DMS79 treated with DMSO at 0.1 percent for 48 hours (cell line): ENCODE measurements at places on chromosomes 11 and 22.

DNA sequence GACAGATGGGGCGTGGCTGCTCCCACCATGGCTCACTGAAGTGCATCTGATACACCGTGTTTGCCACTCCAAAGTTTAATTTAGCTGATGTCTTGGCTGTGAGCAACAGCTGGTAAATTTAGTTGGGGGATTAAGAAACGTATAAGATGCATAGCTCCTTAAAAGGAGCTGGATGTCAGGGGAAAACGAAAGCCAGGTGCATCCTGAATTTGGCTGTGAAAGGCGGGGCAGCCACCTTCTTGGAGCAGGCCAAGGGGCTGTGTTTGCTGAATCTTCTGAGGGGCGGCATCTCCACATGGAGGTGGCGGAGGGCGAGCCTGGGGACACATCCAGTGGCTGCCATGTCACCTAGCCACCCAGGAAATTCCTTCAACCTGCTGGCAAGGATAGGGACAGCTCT is 20.7 kb upstream of the NCF4 start:
- no peak for DNase-seq

DNA sequence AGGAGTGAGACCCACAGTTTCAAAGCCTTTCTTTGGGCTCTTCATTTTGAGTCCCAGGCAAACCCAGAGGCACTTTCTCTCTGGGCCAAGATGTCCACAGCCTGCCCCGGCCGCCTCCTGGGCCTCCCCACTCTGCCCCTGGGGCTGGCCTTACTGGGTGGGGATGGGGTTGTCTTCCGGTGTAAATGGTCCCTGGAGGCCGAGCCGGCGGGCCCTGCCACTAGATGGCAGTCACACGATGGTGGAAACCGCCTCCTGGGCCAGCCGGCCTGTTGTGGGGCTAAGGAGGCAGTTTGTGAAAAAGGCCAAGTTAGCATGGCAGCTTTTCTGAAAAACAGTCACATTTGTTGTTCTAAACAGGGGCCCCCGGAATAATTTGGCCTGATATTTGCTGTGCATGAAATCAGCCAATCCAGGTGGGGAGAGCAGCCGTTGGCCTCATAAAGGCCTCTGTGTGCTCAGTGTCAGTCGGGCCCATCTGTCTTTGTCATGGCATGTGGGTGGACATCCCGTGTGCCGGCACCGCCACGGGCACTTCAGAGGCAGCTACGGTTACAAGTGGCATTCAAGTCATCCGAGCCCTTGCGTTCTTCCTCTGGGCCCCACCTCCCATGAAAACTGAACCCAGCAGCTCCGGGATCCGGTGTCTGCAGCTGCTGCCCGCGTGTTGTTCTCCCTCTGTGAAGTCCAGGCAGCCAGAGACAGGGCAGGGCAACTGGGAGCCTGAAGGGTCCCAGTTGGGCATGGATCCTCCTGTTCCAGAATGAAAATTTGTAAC is 6.5 kb downstream of the MRPL23 start:
- DNase-seq: no peak

DNA sequence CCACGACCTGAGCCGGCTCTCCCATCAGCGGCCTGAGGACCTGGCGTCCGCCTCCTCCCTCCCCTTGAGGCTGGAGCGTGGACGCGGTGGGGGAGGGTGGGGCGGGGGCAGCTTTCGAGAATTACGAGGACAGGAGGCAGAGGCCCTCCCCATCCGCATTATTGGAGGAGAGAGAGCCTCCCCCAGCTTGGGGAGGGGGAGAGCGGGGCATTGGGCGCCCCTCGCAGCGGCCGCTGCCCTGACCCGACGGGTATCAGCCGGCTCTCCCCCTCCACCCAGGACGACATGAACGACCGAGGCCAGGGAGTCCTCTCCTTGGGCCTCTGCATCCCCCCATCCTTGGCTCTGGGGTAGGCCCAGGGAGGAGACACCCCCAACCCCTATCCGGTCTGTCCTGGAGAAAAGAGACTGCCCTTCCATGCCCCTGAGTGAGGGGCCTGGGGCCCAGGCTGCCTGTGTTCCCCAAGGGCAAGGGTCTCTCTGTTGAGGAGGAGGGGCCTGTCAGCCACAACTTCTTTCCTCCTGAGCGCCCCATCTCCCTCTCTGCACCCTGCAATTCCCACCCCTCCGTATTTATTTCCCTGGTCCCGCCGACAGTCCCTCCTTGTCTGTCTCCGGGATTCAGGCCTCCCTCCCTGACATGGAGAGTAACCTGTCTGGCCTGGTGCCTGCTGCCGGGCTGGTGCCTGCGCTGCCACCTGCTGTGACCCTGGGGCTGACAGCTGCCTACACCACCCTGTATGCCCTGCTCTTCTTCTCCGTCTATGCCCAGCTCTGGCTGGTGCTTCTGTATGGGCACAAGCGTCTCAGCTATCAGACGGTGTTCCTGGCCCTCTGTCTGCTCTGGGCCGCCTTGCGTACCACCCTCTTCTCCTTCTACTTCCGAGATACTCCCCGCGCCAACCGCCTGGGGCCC is 495 bp downstream of the GPR137 start:
- peak; percentile 15 for DNase-seq

- DNase-seq: no peak
These were observed 172.0 kb upstream of the B3GAT1 start for GRCh38 chr11:134584001-134584561.

DNA sequence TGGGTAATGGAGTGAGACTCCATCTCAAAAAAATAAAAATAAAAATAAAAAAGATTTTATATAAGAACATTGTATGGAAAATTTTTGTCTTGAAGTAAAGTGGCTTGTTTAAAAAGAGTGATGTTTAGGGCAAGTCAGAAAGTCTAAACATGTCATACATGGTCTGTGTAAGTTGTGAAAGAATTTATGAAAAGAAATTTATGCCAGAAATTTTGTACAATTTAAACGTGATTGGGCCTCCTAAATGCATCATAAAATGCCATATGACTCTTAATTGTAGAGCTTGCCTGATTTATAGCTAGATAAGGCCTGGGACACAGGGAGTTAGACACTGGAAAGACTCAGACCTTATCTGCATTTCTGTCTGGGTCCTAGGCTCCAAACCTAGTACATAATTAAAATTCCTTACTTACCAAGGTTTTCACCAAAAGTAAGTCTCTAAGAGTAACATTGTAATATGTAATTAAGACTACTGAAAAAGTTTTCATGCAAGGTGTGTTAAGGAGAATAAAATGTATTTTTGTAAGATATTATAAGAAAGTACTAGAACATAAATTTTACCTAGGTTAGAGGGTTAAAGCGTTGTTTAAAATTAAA is 110.5 kb downstream of the AASDHPPT start:
- no peak for DNase-seq

- no peak for DNase-seq
These were observed 17.5 kb downstream of the KCNJ5 start for GRCh38 chr11:128908391-128909246.

DNA sequence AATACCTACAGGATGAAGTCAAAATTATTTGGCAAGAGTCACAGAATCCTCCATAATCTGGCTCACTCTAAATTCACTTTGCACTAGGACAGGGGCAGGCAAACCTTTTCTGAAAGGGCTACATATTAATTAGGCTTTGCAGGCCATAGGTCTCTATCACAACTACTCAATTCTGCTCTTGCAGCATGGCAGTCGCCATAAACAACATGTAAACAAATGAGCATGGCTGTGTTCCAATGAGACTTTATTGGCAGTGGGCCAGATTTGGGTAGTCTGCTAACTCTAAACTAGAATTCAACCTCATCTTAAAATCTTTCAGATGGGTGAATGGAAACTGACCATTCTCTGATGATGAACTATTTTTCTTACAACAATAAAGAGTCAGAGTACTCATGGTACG is 5.8 kb downstream of the THRSP start:
- peak; percentile 67 for DNase-seq

DNA sequence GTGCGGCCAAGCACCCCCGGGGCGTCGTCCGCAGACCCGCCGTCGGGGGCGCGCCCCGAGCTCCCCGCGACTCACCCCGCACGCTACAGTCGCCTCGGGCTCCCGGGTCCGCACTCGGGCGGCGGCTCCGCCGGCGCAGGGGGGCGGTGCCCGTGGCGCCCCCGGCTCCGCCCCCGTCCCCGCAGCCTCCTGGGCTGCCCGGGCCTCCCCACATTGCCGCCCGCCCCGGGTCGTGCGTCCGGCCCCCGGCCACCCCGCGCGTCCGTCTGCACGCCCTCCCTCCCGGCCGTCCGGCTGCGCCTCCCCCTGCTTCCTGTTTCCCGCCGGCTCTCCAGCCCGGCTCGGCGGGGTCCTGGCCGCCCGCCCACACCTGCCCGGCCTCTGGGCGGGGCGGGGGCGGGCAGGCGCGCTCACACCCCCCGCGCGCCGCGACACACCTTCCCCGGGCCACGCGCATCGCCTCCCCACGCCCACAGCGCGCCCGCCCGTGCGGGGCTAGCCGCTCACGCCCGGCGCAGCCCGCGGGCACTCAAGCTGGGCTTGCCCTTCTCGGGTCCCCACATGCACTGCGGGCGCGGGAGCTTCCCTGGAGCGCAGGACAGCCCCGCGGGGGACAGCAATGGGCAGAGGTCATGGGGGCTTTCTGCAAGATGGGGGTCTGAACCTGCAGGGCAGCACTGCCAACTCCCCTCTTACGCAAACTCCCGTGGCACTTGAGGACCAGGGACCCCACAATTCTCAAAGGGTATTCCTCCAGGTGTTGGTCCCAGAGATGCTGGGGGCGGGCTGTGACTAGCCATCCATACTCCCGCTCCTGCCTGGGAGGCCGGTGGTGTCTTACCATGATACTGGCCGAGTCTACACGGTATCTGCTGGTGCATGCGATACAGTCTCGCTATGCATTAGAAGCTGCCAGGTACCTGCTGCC is at the start of gene CARD10:
CARD10 (minus strand) TSS at position 148 of the 928 bp plus-strand sequence. CDS start 215 bp downstream, outside the sequence.
- DNase-seq: no peak
